AG04450 (cell line): ENCODE measurements at places on chromosomes 16 and 17.
A peak's percentile ranks its signal among the peaks of the same experiment; 100 is the strongest.

- no peak for DNase-seq
Observed at GRCh38 chr17:78577296-78577695, at the start of gene DNAH17. Gene DNAH17, minus strand, starts transcription at chr17:78577396. Its CDS starts 2,339 bp downstream, at chr17:78575057.

GRCh38 chr17:70028978-70029767 lies 45.9 kb upstream of the KCNJ16 start:
- no peak for DNase-seq

DNA sequence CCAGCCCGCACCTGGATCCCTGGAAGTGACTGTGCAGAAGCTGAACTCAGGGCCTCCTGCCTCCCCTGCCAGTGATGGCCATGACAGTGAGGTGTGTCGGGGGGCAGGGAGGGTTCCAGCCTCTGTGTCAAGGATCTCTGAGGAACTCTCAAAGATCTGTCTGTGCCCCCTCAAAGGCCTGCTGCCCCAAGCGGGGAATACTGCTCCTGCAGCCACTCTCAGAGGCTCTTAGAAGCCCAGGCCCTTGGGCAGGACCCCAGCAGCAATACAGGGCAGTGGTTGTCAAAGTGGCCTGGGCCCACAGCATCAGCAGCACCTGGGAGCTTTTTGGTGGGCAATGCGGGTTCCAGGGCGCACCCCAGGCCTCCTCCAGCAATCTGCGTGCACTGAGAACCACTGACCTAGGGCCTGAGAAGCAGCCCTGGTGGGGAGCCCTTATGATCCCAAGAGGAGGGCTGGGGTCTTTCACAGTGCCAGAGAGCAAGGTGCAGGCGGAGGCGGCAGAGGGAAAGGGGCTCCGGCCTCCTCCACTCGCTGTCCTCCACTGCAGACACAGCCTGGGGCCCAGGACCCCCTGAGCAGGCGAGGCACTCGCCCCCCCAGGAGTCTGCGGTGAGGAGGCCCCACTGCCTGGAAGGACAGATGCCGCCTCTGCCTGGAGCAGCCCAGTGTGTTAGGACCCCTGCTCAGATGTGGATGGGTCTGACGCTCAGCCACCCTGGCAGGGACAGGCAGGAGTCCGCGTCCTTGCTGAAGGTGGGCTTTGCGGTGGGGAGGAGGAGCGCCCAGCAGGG lies 42.1 kb downstream of the ENGASE start:
- DNase-seq, result no peak

- DNase-seq, result no peak
Observed at GRCh38 chr16:70151941-70152509, 21.6 kb upstream of the CLEC18C start.

DNA sequence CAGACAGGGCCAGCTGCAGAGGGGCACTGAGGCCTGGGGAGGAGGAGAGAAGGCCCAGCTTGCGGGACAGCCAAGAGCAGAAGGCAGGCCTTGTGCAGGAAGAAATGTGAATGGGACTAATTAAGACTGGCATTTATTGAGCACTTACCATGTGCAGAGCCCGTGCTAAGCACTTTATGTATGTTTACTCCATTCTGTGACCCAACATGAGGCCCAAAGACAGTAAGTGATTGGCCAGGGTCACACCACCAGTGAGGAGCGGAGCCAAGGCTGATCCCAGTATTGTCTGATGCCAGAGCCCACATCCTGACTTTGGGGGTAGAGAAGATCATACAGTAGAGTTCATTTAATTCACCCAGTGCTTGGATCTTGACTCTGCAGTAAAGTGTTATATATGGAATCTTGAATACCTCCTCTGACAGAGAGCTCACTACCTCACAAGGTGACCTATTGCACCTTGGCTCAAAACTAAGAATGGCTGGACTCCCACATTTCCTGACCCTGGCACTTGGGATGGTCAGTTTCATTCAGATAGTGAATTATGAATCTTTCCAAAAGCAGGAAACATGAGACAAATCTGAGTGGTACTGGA lies 13.6 kb downstream of the KATNB1 start:
- no peak for DNase-seq

DNA sequence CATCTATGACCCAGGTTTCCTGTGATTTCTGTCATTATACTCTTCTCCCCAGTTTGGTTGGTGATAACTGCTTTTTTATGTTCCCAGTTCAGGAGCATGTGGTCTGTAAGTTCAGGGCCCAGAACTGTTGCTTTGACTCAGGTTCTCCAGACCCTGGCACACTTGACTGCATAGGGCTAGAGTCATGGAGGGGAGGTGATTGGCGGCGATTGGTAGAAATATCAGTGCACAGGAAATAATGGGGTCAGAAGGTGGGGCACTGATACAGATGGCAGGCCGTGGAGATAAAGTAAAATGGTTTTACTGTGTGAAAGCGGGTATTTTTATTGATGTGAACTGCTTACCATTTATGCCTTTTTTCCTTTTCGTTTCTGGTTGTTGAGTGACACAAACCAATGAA lies 28.7 kb downstream of the TAC4 start:
- DNase-seq, result no peak

GRCh38 chr17:68766640-68767039 lies 165.5 kb upstream of the FAM20A start:
- no peak for DNase-seq

GRCh38 chr17:81142301-81143199 lies 22.8 kb upstream of the PVALEF start:
- peak; percentile 29 for DNase-seq

DNA sequence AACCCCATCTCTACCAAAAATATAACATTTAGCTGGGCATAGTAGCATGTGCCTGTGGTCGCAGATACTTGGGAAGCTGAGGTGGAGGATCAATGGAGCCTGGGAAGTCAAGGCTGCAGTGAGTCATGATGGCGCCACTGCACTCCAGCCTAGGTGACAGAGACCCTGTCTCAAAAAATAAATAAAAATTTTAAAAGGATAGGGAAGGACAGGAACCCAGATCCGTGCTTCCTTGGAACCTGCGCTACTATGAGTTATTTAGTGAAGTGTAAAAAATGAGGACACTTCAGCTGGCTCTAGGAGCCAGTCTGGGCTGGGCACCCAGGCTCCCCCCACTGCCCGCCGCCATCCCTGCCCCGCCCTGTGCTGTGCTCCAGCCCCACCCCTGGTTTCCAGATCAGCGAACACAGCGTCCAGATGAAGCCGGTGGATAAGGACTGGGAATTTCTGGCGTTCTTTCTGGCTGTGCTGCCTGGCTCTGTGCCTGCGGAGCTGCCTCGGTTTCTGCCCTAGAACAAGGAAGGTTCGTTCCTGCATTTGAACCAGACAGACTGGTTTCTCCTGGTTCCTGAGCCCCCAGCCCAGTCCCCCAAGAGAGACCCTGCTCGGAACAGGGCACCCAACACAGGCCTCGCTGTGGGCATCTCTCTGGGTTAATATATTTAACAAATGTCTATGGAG lies 18.5 kb downstream of the PLLP start:
- no peak for DNase-seq

DNA sequence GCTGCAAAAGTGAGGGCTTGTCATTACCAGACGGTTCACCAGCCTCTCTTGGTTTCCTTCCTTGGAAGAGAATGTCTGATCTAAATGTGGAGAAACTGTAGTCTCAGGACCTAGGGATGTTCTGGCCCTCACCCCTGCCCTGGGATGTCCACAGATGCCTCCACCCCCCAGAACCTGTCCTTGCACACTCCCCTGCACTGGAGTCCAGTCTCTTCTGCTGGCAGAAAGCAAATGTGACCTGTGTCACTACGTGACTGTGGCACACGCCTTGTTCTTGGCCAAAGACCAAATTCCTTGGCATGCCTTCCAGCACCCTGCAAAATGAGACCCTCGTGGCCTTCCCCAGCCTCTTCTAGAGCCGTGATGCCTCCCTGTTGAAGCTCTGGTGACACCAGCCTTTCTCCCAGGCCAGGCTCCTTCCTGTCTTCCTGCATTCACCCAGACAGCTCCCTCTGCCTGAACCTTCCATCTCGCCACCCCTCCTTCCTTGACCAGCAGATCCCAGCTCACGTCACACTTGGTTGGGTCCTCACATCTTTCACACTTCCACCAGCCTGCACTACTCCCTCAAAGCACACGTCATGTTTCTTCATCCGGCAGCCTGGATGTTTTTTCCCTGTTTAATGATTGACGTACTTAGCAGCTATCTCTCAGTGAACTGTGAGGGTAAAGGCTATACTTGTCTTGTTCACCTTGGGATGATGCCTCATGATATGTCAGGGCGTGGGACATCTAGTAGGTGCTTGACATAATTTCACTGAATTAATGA lies 4.3 kb downstream of the ZNF768 start:
- DNase-seq, result no peak

DNA sequence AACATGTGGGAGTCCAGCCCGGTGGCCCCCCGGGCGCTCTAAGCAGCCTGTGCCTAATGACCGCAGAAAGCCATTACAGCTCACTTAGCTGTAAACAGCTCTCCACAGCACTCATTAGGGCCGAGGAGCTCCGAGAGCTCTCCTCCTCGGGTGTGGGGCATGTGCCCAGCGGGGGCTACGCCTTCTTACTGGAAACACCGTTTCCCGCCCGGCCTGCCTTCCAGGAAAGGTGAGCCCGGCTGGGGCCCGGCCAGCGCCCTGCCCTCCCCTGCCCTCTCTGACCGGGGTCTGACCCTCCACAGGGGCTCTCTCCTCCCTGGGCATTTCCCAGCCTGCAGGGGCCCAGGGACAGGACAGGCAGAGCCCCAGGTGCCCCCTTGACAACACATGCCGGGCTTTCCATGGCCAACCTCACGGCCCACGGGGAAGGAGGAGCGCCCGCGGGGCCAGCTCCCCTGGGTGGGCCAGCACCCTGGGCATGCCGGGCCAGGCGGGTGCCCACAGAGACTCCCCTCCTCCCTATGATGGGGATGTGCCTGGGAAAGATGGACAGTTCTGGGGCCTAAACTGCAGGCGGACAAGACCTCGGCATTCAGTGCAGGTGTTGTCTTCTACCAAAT lies 72.6 kb downstream of the SDK2 start:
- DNase-seq, result no peak

- no peak for DNase-seq
Observed at GRCh38 chr17:63477480-63478440, 899 bp downstream of the ACE start.

GRCh38 chr16:89067677-89068443 lies 25.8 kb upstream of the ACSF3 start:
- no peak for DNase-seq

GRCh38 chr16:66054095-66054494 lies 312.4 kb upstream of the CDH5 start:
- no peak for DNase-seq

DNA sequence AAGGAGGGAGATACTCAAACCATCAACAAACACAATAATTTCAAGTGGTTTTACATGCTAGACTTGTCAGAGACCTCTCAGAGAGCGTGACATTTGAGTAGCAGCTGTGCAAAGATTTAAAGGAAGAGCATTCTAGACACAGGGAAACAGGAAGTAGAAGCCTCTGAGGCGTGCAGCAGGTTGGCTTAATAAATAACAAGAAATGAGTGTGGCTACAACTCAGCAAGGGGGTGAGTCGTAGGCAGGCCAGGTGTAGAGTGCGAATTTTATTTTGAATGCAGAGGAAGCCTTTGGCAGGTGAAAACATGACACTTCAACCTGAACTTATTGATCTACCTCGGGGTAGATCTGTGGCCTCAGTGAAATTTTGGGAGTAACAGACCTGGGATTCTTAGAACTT lies 73.2 kb upstream of the MRTFB start:
- DNase-seq, result no peak

DNA sequence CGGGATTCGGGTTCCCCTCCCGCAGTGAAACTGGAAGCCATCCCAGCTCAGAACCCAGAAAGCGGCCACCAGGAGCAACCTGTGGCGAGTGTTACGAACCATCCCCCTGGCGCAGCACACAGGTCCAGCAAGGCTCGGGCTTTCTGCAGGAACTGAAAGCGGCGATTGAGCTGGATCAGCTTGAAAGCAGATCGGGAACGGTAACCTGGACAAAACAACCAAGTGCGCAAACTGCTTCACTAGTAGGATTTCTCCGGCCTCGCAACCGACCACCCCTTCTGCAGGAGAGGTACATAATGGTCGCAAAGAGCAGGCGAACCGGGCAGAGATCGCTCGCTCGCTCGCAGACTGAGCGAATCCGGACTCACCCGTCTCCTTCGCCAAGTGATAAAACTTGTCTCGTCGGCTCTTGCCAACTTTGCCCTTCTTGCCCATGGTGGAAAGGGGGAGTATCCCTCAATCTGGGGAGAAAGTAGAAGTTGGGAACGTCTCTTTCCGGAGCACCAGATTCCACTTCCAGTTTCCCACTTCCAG lies 696 bp upstream of the PSMC5 start:
- DNase-seq, result no peak

GRCh38 chr17:77461277-77462057 lies 320.7 kb downstream of the SEC14L1 start:
- DNase-seq, result no peak

DNA sequence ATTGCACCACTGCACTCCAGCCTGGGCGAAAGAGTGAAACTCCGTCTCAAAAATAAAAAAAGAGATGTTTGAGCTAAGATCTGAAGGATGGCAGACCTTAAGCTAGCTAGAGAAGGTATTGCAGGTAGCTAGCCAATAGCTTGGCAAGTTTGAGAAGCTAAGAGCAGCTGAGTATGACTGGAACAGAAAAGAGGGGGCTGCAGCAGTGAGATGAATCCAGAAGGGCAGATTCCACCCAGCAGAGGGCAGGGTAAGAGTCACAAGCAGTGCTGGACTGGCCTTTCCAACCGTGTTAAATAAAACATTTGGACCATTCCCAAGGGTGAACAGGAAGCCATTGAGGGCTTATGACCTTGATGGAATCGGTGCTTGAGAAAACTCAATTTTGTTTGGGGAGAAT lies 5.7 kb upstream of the PHAF1 start:
- no peak for DNase-seq

DNA sequence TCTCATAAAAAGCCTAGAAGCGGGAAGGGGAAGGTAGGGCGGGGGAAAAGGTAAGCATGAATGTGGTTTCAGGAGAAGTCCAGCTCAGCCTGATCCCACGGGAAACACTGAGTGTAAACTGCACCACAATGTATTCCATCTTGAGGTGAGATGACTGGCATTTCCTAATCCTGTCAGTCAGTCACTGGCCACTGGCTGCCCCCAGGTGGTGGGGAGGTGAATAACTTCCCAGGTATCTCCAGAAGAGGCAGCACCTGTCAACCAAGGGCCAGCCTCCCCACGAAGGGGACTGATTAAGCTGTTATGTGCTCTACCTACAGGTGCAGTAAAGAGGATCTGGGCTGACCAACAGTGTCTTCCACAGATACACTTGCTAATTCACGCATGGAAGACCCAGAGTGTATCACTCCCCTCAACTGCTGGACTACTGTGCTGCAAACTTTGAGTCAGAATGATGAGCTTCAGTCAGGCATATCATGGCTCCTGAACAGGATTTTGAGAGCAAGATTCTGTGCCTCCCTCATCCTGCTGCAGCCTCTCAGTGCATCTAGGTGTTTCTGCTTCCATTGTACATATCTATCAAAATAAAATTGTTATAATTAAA lies 108.5 kb upstream of the CCL2 start:
- DNase-seq, result no peak

- DNase-seq, result no peak
Observed at GRCh38 chr17:39828443-39828842, 35.7 kb downstream of the IKZF3 start.
